ENCODE measurements at places on chromosomes 2 and 18. TPM values are rescaled to one million over a fixed set of nuclear protein-coding genes. Genes with fewer than 3 reads are reported as not detected.

Gene RAB6C
- not detected for total RNA-seq

Gene SERPINB11
- total RNA-seq: not detected

Gene GKN2
- not detected for total RNA-seq

Gene TLX2
- under 0.01 TPM for total RNA-seq

Gene AFTPH
- total RNA-seq: 25.4 TPM

Gene SPATA3
- total RNA-seq: not detected

Gene MDH1B
- total RNA-seq: 0.37 TPM

Gene CHRNG
- total RNA-seq: not detected

Gene CHRNA1
- under 0.01 TPM for total RNA-seq

Gene ABCB11
- total RNA-seq: not detected

Gene IGFBP2
- total RNA-seq: 4.0 TPM

Gene IL1RL1
- total RNA-seq: under 0.01 TPM

Gene CLIP4
- 40.8 TPM for total RNA-seq

Gene LAMA3
- total RNA-seq: 3.9 TPM

Gene MERTK
- 0.39 TPM for total RNA-seq

Gene IL36RN
- total RNA-seq: not detected

Gene TCF23
- not detected for total RNA-seq

Gene DOCK10
- total RNA-seq: 53.2 TPM

Gene SATB2
- 11.1 TPM for total RNA-seq

Gene GKN1
- not detected for total RNA-seq

Gene OTX1
- 0.20 TPM for total RNA-seq

Gene LPIN1
- total RNA-seq: 84.1 TPM

Gene ZC3H6
- total RNA-seq: 2.7 TPM

Gene NCKAP1
- 143 TPM for total RNA-seq

Gene DSEL
- total RNA-seq: 119 TPM

Gene LIMS3
- 0.20 TPM for total RNA-seq

Gene XDH
- total RNA-seq: 1.1 TPM

Gene DNAH6
- total RNA-seq: 0.37 TPM

Gene NPAS2
- total RNA-seq: 12.9 TPM

Gene SERPINB10
- 0.20 TPM for total RNA-seq

Gene ZNF521
- total RNA-seq: 41.1 TPM

Gene CCDC88A
- 86.6 TPM for total RNA-seq

Gene LYG1
- 0.20 TPM for total RNA-seq

Gene NRBP1
- total RNA-seq: 89.7 TPM

Gene HMSD
- not detected for total RNA-seq

Gene ANKRD53
- total RNA-seq: 0.39 TPM

Gene SULT1C4
- not detected for total RNA-seq

Gene GPR35
- 0.20 TPM for total RNA-seq

Gene IL1R1
- 61.8 TPM for total RNA-seq

Gene SAG
- not detected for total RNA-seq

Gene SNTG2
- not detected for total RNA-seq

Gene ADNP2
- total RNA-seq: 28.2 TPM

Gene DSG1
- total RNA-seq: not detected

Gene HAAO
- 0.37 TPM for total RNA-seq

Gene ZFAND2B
- 21.3 TPM for total RNA-seq

Gene OBSL1
- 37.5 TPM for total RNA-seq

Gene NT5C1B
- not detected for total RNA-seq

Gene AMER3
- not detected for total RNA-seq

Gene SEPTIN10
- 76.0 TPM for total RNA-seq

Gene EPB41L3
- 130 TPM for total RNA-seq

Gene TEKT4
- not detected for total RNA-seq

Gene INHA
- 0.37 TPM for total RNA-seq

Gene MYCN
- not detected for total RNA-seq

Gene MYO5B
- under 0.01 TPM for total RNA-seq

Gene ABCG5
- total RNA-seq: not detected

Gene NMUR1
- total RNA-seq: not detected

Gene COL4A3
- under 0.01 TPM for total RNA-seq

Gene HOXD8
- total RNA-seq: 10.0 TPM

Gene CHRND
- total RNA-seq: not detected
